Ecto neural progenitor cell (in vitro differentiated cells): ENCODE measurements at places on chromosomes 13 and 19.

DNA sequence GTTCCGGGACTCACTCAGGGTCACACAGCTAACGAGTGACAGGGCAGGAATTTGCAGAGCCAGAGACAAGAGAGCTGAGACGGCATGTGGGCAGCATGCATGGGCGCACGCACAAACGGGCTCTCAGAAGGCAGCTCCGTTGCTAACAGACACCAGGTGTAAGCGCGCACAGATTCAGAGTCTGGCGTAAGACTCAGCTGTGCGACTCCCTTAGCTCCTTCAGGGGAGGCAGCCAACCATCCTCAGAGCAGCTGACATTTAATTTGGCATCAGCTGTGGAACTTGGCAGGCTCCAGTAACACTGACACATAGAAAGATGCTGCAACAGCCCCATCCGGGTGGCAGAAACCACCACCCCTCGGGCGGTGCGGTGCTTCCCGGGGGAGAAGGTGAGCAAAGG lies 7.5 kb upstream of the TM6SF2 start:
- no peak for DNase-seq

GRCh38 chr19:31181535-31181934 lies 167.7 kb downstream of the TSHZ3 start:
- DNase-seq, result no peak

DNA sequence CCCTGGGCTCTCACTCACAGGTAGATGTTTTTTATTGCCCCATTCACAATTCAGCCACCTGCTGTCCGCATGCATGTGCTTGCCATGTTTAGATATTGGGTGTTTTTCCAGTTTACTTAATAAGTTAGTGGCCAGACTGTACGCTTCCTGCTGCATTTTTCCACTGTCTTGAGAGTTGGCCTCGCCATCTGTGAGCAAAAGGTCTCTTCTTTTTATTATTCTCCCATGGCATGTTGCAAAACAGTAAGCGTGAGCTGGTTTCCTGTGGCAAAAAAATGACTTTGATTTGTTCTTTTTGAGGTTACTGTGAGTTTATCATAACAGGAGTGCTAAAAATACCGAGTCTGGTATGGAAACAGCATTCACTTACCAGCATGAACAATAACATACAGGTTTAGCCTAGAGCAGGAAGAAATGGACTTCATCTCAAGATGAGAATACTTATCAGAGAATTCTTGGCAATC lies 46.0 kb downstream of the SAE1 start:
- no peak for DNase-seq

DNA sequence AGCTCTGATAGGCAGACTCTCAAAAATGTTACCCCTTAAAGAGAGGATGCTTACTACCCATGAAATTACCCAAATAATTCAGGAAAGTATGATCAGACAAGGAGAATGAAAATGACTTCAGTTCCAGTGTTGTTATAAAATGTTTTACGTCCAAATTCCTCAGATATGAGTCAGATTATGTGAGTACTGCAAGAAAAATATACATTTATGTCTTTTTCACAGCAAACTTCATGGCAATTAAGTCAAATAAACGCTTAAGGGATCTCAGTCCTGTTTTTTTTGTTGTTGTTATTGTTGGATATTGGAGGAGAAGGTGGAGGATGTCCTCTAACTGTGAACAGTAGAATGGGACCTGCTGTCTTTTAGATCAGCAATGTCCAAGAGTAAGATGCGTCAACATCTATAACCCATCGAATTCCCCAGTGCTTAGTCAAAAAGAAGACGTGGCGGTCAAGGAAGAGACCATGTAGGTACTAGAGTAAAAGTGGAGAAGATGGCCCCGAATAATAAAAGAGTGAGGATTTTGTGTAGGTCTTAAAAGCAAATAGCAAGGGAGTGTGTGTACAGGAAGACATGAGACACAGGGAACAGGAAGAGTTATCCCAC lies 215.4 kb upstream of the IRS2 start:
- no peak for DNase-seq
